Effector CD4-positive, alpha-beta T cell (primary cell): ENCODE measurements at places on chromosomes 5 and 9.

DNA sequence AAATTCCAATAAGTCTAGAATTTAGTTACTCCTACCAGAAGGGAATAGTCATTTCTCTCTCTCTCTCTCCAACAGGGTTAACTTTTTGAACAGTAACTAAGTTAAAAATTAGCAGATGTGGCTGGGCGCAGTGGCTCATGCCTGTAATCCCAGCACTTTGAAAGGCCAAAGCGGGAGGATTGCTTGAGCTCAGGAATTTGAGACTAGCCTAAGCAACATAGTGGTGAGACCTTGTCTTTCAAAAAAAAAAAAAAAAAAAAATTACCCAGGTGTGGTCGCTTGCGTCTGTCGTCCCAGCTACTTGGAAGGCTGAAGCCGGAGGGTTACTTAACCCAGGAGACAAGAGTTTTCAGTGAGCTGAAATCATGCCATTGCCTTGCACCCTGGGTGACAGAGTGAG lies 639.7 kb downstream of the PTPRD start:
- no peak for DNase-seq

- no peak for DNase-seq
Measured at GRCh38 chr5:89758146-89758545, 651.4 kb downstream of the CETN3 start.

- no peak for DNase-seq
Measured at GRCh38 chr9:18888290-18888689, 144.7 kb downstream of the SAXO1 start.

GRCh38 chr9:132857616-132858342 lies 20.3 kb downstream of the AK8 start:
- DNase-seq: no peak

- no peak for DNase-seq
Measured at GRCh38 chr5:151005950-151006576, 14.3 kb upstream of the GPX3 start.

DNA sequence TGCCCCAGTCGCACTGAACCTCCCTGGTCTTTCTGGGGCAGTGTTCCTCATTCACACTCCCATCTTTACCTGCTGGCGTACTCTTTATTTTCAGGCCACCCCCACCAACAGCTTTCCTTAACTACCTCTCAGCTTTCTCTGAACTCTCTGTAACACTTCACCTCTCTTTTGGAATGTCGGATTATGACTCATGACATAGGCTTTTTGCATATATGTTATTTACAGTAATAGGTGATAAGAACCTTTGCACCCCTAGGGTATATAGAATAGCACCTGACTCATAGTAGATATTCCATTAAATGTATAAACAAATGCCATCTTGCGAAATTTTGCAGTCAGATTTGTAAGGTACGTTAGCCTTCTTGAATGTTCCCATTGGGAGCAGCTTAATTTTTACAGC lies 52.9 kb upstream of the MIER3 start:
- no peak for DNase-seq

- DNase-seq: no peak
Measured at GRCh38 chr5:13250464-13251291, 693.8 kb downstream of the DNAH5 start.
